Stimulated activated CD8-positive, alpha-beta memory T cell treated with anti-CD3 and anti-CD28 coated beads, Interleukin-7, amount 100 ng/mL, for 24 hours (primary cell): ENCODE measurements at places on chromosomes 7 and 10.

- no peak for DNase-seq
Measured at GRCh38 chr10:123227706-123228105, 73.5 kb downstream of the BUB3 start.

- DNase-seq = no peak
Measured at GRCh38 chr10:85613391-85613790, 753.2 kb downstream of the GRID1 start.

GRCh38 chr7:98084631-98085030 is 22.0 kb upstream of the LMTK2 start:
- DNase-seq = no peak

DNA sequence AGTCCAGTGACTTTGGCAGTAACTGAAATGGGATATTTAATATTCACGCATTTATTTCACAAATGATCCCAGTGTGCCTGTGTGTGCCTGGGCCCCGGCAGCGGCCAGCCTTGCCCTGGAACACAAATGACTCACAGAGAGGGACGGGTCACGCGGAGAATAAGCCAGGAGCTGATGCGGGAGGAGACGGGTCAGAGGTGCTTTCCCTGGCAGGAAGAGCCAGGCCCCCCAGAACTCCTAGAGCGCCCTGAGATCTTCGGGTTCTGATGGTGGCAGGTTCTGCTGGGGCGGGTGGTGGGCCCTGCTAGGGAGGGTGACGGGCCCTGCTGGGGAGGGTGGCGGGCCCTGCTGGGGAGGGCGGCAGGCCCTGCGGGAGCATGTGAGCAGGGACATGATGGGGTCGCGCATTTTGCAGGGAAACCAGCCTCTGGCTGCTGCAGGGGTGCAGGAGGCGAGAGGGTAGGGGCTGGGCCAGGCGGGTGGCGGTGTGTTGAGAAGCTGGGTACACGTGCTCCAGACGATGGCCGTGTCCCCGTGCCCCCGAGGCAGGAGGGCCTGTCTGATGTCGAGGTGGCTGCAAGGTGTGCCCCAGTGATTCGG is 84.2 kb upstream of the DIP2C start:
- DNase-seq = no peak

- DNase-seq = no peak
Measured at GRCh38 chr10:120765226-120765803, 85.8 kb upstream of the WDR11 start.
